CD4-positive, alpha-beta T cell treated with Interleukin-12 subunit alpha and Interleukin-12 subunit beta, for 1 hour (primary cell): ENCODE measurements at places on chromosomes 11 and 22.

DNA sequence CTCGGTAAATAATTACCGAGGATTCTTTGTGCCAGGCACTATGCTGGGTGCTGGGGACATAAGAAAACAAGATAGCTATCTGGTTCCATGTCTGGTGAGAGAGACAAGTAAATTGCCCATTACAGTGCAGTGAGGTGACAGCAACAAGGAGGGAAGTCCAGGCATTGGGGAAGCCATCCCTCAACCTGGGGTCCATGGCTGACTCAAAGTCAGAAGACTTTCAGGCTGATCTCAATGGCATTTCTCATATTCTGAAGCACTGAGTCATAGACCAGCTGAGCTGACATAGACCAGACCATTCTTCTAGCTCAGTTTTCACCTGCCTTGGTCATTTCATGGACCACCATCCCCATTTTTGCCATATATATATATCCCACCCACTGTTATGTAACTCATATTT lies 158.8 kb downstream of the TTC17 start:
- DNase-seq: no peak

GRCh38 chr11:121334973-121335710 lies 42.6 kb downstream of the SC5D start:
- no peak for DNase-seq

DNA sequence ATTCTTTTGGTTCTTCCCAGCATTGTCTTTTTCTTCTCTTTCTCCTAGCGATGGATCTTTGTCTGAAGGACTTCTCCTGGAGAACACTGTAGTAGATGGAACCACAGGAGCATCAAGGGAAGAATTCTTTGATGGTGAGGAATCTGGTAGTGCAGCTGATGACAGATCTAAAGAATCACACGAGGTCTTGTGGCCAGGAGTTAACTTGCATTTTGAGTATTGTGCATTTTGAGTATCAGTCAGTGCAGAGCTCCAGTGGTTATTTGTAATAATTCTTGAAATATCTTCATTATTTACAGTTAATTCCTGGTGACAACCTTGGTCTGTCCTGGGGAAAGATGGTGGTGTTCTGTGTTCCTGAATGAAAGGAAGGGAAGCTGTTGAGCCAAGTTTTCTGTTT lies 14.5 kb upstream of the POGLUT3 start:
- DNase-seq: no peak

GRCh38 chr11:15886866-15887265 lies 469.5 kb downstream of the SOX6 start:
- DNase-seq: no peak

- no peak for DNase-seq
Observed at GRCh38 chr22:40479126-40479800, 108.9 kb downstream of the SGSM3 start.

- no peak for DNase-seq
Observed at GRCh38 chr11:132853886-132854285, 678.4 kb downstream of the OPCML start.

DNA sequence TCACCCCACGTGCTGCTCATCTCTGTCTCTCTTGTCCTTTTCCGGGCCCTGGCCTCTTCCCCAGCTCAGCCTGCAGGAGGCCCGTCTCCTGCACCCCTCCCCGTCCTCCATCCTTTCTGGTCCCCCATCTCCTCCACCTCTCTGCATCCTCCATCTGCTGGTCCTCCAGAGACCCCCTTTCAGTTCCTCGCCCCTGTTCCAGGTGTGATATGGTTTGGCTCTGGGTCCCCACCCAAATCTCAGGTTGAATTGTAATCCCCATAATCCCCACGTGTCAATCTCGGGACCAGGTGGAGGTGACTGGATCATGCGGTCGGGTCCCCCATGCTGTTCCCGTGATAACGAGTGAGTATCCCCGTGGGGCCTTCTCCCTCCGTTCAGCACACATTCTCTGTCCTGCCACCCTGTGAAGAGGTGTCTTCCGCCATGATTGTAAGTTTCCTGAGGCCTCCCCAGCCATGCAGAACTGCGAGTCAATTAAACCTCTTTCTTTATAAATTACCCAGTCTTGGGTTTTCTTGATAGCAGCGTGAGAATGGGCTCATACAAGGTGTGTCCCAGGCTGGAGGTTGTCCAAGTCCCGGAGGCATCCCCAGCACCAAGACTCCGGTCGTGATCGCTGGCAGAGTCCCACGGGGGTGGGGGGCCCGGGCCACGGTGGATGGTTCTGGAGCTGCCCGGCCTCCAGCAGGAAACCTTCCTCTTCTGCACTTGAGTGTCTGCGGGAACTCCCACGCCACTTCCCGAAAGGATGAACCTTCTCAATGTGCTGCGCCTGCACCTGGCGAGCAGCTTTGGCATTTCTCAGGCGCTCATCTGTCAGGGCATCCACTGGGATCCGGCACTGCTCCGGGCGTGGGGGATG lies 29.0 kb upstream of the TOLLIP start:
- DNase-seq: peak; percentile 26

GRCh38 chr11:8273287-8273686 lies 9.6 kb upstream of the LMO1 start:
- DNase-seq: no peak

- no peak for DNase-seq
Observed at GRCh38 chr11:117527271-117527670, 199.6 kb downstream of the CEP164 start.

DNA sequence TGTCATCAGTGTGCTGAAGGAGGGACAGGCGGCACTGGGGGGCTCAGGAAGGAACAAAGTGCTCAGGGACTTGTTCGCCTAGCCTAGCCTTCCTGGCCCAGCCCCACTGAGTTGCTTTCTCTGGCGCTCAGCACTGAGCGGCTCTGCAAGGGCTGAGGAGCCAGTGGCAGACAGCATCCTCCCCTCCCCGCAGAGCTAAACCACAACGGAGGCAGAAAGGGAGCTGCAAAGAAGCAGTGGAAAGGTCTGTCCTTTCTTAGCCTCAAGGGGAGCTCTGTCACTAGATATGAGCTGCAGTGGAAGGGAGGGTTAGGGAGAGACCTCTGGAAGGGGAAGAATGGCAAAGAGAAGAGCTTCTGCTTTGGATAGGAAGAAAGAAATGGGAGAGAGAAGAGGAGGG lies 89.7 kb upstream of the PHOX2A start:
- peak; percentile 21 for DNase-seq

DNA sequence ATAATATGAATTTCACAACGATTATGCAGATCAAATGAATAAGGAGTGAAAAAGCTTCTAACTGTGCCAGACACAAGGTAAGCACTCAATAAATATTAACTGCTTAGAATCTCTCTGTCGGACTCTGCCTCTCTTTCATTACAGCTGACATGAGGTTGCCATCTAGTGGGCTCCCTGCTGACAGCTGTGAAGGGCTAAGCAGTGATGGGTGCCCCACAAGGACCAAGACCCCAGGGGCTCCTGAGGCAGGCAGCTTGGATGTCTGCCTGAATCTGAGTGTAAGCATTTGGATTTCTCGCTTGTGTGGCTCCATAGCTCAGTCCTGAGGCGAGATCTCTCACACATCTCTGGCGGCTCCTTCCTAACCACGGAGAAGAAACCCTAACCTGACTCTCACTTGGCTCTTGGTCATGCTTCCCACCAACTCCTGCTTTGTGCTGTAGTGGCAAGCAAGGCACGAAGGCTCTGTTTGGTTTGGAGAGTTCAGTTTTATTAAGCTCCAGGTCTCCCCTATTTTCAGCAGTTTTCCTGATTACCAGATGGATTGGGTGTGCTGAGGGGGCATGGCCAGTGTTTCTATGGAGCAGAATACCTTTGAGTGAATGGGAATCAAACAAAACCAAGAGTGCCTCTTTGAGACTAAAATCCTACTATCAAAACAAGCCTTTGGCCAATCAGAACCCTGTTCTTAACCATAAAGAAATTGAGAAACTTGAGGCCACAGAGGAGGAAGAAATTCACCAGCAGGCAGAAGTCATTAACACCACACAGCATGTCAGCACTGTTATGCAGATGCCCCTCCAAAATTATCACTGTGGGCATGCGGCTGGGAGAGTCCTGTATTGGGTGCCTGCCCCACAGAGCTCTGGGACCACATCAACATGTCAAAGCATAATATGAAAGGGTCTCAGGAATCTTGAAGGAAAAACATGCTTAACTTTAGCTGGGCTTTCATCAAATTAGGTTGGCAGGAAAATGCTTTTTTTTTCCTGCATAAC lies 152.8 kb upstream of the NTM start:
- no peak for DNase-seq
